ENCODE measurements at places on chromosomes 6 and 20.

DNA sequence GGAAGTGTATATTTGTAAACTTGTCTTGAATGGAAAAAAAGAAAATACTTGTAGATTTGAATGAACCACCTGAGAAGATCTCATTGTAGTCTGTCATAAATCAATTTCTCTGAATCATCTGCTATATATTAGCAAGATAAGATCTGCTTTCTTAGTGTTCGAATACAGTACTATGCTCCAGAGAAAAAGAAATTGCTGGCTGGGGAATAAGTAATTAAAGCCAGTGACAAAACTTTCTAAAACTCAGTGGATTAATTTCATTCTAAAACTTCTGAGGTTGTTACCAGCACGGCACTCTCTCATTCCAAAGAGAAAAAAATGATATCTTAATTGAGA, 22.4 kb upstream of the MROH8 start:
- DNase-seq, result no peak

GRCh38 chr20:51034988-51035656, 12.2 kb upstream of the KCNG1 start:
- no peak for DNase-seq

- peak; percentile 74 for DNase-seq
Measured at GRCh38 chr6:108689272-108690161, 128.8 kb downstream of the FOXO3 start.

DNA sequence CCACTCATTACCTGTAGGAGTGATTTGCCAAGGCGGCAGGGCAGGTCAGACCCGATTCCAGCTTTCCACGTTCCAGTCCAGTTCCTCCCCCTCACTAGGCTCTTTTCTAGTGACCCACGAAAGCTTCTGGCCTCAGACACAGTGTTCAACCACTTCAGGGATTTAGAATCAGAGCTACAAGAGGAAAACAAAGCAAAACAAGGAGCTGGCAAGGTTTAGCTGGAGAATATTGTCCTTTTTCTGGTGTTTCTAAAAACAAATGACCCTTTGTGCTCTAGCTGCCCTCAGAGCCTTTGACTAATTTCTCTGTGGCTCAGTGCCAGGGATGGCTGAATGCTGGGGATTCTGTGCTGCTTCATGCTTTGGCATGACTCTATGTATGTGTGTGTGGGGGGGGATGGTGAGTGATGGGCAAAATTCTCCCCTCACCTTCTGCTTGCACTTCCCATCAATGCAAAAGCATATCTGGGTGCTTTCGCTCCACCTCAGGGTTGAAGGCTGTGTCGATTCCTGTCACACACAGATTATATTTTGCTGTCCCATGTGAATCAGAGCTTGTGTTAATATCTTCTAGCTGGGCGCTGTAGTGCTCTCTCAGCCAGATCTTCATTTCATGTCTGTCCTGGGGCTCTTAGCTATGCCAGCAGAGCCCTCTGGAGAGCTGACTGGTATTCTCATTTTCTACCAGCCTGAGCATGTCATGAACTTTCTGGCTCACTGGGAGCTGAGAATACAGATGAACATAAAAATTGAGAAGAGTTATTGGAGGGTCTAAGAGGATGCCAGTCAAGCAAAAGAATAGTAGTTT, 19.3 kb upstream of the NEDD9 start:
- DNase-seq, result no peak

- DNase-seq, result peak; percentile 84
Measured at GRCh38 chr6:44096612-44097011, 30.6 kb downstream of the MRPL14 start.

- DNase-seq, result peak; percentile 82
Measured at GRCh38 chr6:73129653-73130443, 95.4 kb downstream of the KHDC1L start.

- DNase-seq, result no peak
Measured at GRCh38 chr20:32127347-32127746, 17.8 kb downstream of the TM9SF4 start.

DNA sequence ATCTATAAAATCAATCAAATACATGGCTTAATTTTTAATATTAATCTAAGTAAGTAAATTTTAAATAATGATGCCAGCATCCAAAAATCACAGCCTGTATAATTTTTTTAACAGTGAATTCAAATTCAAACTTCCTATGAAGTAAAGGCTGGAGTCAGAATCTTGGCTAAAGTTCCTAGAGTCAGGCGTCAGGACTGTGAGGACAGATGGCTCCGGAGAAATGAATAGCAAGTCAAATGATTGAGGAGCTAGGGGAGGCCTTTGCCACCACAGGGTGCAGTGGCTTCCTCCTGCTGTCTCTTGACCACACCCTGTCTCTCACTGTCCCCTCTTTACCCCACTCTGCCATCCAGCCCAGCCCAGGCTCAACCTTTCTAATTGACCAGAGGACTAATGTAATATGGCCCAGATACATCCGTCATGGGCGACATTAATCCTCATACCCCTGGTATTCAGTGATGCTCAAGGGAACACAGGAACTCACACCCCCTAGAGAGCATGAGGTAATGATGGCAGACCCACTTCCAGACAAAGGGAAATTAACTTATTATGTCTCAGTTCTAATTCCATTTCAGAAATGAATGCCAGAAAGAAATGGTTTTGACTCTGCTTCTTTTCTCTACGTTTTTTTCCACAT, 53.4 kb downstream of the OPRM1 start:
- DNase-seq, result no peak

- DNase-seq, result no peak
Measured at GRCh38 chr6:77415706-77416105, 47.6 kb downstream of the HTR1B start.

DNA sequence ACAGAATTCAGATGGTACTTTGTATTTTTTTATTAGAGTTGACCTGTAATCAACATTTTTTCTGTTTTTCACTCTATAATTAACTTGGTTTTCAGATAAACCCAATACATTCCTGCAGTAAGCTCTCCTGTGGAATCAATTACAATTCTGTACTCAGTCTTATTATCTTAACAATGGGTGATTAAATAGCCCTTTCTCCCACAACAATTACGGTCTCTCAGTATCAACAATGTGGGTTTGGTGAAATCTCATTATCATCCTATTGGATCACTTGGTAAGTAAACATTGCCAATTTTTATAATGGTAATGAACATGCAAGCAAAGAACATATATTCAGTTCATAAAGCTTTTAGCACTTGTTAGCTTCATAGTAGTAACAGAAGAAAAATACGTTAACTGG, 438.9 kb upstream of the EPHA7 start:
- no peak for DNase-seq

- no peak for DNase-seq
Measured at GRCh38 chr6:119587537-119587936, 238.0 kb upstream of the MAN1A1 start.

DNA sequence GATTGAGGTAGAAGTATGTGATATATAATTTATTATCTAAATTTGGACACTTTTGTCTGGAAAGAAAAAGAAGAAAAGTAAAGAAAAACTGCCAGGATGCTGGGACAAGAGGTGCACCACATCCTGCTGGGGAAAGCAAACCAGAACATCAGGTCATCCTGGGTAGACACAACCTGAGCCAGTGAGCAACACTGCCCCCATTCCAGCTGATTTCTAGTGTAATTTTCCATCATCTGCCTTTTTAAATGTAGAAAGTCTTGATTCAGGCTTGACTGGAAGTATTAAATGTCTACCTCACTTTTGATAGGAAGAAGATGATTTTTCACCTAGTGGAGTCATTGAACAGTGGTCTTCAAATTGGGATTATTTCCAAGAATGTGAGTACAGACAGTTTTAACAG, 1164.5 kb upstream of the CITED2 start:
- no peak for DNase-seq

GRCh38 chr20:33309631-33310030, 26.6 kb downstream of the BPIFB1 start:
- no peak for DNase-seq

GRCh38 chr6:128528241-128528640, 7.8 kb upstream of the PTPRK start:
- no peak for DNase-seq

Data from suppressor macrophage (primary cell).